ENCODE measurements at places on chromosomes 6 and 20. TPM values are rescaled to one million over a fixed set of nuclear protein-coding genes. Genes with fewer than 3 reads are reported as not detected.

DNA sequence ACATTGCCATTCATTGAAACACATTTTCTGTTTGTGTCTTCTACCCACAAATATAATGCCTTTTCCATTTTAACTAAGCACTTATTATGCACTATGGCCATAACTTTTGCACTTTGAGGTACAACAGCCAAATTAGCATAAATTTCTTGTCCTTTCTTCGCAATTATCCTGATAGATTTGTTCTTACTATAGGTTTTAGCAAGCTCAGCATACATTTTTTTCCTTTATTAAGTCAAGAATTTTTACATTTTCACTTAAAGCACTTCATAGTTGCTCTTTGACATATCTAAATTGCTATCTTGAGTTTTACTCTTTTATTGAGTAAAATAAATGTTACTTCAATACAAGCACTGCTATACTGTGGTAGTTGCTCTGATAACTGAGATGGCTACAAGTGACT, 5.8 kb downstream of the DEFB114 start:
- no peak for DNase-seq

- no peak for DNase-seq
Measured at GRCh38 chr6:125356884-125357283, 55.1 kb upstream of the HDDC2 start.

- DNase-seq, result no peak
Measured at GRCh38 chr6:142856624-142857232, 88.2 kb downstream of the HIVEP2 start.

DNA sequence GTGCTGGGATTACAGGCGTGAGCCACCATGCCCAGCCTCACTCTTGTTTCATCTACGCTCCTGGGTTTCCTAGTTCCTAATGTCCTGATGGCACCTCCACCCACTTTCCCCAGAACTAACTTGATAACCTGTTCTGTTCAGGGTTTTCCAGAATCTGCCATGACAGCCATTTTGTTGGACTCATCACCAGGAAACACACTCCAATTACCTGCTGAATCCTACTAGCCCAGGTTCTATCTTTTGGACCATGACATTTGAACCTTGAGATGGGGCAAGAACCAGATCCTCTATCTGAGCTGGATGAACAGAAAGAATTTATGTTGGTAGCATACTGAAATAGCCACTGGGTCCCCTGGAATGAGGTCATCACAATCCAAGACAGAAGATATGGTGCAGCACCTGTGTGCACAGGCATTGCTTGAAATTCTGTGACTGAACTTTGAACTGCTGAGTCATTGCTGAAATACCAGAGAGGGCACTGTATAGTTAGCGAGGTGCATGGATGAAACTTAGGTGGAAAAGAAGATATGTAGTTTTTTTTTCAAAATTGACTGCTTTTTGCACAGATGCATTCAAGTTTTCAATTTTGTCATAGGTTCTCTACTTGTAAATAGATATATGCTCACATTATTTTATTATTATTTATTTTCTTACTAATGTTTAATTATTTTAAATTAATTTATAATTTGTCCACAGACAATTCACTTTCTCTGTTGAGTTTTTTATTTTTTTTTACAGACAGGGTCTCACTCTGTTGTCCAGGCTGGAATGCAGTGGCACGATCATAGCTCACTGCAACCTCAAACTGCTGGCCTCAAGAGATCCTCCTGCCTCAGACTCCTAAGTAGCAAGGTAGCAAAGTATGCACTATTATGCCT, 42.8 kb upstream of the TASP1 start:
- no peak for DNase-seq

DNA sequence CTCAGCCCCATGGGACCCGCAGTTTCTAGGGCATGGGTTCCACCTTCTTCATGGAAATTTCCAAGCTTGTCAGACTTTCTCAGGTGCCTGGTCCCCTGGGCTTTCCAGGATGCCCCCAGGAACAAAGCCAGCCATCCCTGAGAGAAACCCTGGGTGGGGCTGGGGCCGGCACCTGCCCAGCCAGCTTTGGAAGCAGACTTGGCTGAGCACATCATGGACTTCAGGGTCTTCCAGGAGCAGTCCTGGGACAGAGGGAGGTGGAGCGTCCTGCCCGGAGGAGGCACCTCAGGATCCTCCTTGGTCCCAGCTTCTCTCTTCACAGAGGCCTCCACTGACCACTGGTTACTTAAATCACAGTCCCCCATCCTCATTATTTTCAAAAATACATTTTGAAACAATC, 13.5 kb downstream of the MYT1 start:
- DNase-seq, result no peak

DNA sequence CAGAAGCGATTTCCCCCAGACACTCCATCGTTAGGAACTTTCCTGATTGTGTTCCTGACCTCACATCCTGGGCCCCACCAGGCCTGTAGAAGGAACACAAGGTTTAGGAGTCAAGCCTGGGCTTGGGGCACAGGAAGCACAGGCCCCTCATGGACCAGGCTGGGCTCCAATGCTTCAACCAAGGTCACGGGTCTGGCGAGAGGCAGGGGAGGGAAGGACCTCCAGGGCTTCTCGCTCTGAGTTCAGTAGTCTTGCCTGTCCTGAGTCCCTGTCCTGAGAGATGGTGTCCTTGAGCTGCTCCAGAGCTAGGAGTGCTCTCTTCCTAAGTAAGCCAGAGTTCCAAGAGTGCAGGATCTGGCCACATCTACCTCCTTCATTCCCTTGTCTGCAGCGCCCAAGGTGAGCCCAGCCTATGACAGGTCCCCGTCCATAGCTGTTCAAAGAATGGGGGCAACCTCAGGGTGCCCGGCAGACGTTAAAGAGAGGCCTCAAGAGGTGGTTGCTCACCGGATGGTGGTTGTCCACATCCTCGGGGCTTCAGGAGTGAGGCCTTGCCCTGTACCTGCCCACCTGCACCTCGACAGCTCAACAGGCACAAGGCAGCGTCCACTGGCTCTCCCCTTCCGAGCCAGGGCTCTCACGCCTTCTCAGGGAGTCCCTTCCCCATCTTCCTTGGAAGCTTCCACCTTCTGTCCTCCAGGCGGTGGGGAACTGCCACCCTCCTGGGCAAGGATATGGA, 1.6 kb upstream of the TUBB1 start:
- DNase-seq, result no peak

ASCC3 gene
- total RNA-seq, result 77.8 TPM

OLIG3 gene
- total RNA-seq, result 0.60 TPM

CDSN gene
- total RNA-seq, result not detected
